Globus pallidus (tissue), 1 donor: ENCODE measurements at places on chromosomes 6 and 20.

- no peak for DNase-seq
Measured at GRCh38 chr6:35147486-35147885, 6.3 kb upstream of the TCP11 start.

- DNase-seq = no peak
Measured at GRCh38 chr20:1761116-1761515, 103.5 kb upstream of the SIRPG start.

- no peak for DNase-seq
Measured at GRCh38 chr20:47315339-47316056, 41.0 kb downstream of the ZMYND8 start.

DNA sequence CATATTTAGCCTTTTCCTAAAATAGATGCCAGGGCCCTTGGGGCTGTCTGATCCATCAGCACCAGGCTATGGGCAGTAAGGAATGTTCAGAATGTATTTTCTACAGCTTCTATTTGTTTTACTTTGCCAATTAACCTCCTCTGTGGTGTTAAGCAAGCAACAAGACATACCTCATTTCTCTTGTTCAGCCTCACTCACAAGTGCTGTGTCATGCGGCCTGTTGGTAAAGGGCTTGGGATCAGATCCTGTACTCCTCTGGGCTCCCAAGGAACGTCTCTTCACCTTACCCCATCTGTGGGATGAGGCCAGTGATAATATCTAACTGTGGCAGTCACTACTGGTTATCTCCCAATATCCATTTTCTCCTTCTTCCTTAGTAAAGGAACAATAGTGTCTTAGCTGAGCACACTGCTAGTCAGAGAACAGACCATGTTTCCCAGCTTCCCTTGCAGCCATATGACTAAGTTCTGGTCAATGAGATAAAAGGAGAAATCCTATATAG lies 7.0 kb upstream of the DSTN start:
- DNase-seq = no peak

GRCh38 chr6:44059359-44060346 lies 67.6 kb downstream of the MRPL14 start:
- no peak for DNase-seq

GRCh38 chr20:62743777-62744317 lies 35.2 kb downstream of the NTSR1 start:
- DNase-seq = no peak

DNA sequence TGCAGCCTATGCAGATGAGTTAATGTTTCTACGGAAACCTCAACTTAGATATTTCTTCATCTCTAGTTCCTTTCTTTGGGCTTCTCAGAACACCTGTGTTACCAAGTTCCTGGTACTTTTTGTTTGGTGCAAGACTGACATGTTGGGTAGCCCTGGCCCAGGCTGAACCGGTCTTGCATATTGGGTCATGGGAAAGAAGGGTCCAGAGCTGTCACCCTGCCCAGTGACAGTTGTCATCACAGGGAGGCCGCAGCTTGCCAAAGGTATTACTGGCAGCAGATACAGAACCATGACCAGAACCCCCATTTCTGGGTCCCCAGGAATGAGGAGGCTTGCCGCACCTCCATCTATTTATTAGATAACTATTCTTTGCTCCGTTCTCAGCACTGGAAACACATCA lies 40.2 kb downstream of the PDYN start:
- DNase-seq = no peak

GRCh38 chr6:41258196-41258493 lies 28.3 kb downstream of the TREM1 start:
- DNase-seq = no peak

DNA sequence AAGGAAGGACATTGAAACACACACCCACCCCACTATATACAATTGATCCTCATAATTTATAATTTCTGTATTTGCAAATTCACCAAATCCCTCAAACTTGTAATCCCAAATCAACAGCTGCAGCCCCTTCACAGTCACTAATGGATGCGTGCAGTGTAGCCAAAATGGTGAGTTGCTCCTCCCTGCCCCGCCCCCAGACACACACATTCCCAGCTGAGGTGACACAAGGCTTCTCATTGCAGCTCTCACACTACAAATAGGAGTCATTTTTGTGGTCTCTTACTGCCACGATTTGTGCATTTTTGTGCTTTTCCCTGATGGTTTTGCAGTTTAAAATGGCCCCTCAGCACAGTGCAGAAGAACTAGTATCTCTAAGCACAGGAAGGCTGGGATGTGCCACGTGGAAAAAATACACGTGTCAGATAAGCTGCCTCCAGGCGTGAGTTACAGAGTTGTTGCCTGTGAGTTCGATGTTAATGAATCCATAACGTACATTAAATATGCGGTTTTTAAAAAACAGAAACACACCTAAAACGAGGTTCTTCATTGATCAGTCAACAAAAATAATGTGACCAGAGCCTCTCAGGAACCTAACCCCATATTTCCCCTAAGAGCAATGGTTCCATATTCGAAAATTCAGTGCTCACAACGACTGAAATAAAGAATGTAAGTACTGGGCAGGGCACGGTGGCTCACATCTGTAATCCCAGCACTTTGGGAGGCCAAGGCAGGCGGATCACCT lies 8.2 kb downstream of the ATP9A start:
- no peak for DNase-seq

DNA sequence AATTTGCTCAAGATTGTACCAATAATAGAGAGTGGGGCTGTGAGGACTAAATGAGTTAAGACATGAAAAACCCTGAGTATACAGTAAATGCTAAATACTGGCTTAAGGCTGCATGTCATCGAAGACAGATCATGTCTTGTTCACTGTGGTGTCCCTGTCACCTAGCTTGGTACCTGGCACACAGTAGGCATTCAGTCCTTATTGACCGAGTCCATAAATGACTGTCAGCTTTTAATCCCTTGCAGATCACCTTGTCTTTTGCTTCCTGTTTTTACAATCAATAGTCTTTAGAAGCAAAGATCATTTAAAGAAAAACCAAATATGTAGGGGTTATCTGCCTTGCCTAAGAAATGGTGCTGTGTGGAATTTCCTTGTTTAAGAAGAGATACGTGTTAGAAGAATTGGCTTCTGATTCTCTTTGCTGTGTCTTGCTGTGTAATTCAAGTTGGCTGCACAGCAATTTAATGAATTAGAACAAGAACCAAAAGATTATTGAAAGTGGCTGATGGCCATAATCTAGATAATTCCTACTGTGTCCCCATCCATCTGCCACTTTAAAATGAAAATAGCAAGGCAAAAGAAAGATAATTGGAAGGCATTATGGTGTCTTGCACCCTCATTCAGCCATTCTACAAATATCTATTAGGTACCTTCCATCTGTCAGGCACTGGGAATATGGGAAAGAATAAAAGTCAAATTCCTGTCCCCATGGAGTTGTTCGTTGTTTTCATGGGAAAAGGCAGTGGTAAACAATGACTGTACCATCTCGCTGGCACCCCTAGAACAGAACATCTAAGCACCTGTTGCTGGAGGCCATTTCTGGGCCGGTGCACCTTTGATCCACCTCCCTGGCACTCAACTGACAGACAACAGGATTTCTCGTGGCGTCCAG lies 12.4 kb upstream of the MAPK13 start:
- no peak for DNase-seq

- no peak for DNase-seq
Measured at GRCh38 chr20:17645546-17646208, 36.4 kb downstream of the RRBP1 start.

DNA sequence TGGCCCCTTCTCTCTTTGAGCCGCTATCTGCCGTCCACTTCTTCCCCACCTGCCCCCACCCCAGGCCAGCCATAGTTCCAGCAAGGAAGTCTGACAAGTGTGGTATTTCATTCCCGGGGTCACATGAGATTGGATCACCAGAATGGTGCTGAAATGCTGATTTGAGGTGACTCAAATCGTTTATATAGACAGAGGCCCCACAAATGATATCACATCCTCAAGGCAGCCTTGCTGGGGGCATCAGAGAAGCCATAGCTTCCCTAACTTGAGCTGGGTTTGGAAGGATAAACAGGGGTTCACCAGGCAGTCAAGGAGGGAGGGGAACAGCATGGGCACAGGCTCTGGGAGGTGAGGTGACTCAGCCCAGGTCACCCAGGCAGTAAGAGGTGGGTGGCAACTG lies 9.9 kb downstream of the SDCBP2 start:
- DNase-seq = no peak

DNA sequence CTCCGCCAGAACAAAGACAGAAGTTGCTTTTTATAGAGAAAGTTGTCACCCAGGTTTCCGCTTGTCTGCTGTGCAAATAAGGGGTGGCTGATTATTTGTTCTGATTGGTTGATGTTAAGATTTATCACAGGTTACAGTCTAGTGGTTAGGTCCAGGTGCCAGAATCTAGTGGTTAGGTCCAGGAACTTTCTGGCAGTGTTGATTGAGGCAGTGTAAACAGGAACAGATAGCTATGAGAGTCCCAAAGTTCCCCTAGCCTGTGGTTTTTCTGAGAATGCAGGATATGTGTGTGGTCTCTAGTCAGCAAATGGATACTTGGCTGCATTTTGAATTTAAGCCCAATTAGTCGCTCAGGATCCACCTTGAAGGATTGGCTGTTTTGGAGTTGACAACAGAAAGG lies 148.0 kb downstream of the TMEM200A start:
- DNase-seq = peak; percentile 9

GRCh38 chr6:151372164-151372563 lies 19.2 kb downstream of the ZBTB2 start:
- no peak for DNase-seq

DNA sequence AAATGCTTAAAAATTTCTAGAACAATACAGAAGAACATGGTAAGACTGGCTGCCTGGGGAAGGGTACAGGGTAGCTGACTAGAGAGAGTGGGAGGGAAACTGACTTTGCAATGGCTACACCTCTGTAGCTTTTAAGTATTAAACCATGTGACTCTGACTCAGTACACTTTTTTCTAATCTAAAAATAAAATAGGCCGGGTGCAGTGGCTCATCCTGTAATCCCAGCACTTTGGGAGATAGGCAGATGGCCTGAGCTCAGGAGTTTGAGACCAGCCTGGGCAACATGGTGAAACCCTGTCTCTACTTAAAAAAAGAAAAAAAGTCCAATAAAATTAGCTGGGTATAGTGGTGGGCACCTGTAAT lies 18.5 kb downstream of the ATP9A start:
- no peak for DNase-seq

DNA sequence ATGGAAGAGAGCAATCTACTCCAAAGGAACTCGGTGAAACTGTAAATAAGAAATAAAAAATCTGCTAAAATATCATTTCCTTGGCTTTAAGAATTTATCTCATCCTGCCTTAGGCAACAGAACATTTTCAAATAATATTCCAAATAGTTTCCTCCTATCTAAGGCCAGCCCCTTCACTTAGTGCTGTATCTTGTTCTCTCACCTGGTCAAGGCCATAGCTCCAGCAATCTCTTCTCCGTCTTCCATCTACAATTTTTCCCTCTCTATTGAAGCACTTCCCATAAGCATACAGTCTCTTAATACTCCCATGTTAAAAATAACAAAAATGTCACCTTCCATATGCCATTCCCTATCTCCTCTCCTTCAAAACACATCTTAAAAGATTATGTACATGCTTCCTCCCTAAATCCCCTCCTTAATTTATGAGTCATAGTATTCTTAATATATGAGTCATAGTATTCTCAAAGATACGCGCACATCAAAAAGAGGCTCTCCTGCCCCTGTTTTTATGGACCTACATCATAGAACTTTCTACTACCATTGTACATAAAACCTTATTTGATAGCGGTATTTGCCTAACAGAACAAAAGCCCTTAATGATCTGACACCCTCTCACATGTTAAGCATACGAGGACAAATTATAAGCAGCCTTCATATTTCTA lies 146.9 kb downstream of the PDE10A start:
- no peak for DNase-seq

DNA sequence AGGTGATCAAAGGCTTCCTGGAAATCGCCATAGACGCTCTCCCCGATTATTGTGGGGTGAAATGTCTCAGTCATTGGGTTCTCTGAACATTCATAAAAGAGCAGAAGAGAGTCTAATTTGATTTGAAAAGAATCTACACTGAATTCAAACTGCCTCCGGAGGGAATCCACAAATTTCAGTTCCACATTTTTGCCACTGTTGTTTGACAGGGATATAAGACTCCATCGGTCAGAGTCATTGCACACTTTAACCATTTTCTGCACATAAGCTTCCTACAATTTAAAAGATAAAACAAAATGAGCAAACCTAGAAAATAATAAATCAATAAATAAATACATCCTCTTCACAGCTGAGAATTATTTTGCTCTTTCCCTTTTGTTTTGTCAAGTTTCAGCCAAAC lies 2.3 kb downstream of the TENT5A start:
- no peak for DNase-seq

DNA sequence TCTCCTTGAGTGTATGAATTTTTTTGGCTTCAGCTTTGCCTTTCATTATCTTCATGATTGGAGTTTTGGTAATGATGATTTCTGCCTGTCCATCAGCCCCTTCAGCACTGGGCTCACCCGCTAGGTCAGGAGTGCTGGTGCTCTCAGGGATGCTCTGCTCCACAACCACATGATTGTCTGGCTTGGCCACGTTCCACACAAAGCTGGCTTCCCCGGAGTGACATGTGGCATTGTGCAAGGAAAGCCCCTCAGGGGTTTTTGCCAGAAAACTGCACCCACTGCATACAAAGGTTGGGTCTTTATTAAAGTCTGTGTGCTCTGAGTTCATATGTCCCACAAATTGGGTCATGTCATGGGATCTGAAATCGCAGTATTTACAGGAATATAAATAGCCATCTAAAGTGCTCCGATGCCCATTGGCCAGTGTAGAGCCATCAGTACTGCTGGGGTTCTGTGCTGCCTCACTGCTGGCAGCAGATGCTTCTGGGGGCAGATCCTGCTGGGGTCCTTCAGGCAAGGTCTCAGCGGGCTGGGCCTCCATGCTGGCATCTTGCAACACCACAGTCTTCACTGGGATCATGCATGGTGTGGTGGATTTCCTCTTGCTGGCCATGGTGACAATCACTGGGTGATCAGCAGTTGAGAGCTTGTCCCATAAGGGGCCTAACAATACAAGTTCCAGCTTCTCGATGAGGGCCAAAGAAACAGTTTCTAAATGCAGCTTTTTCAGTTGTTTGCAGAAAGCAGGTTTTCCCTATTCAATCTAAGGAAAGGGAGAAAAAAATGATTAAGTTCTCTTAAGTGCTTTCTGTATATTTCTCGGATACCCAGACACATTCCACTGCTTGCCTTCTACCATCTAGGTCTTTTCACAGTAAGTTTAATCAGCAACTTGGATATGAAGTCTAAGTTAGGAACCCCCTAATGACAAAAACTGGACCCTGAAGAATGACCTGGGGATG lies 67.2 kb downstream of the PLCG1 start:
- DNase-seq = peak; percentile 78

GRCh38 chr6:12189661-12190060 lies 100.5 kb upstream of the EDN1 start:
- no peak for DNase-seq
